IPS-NIHi11 (cell line): ENCODE measurements at places on chromosomes 6 and 20.

DNA sequence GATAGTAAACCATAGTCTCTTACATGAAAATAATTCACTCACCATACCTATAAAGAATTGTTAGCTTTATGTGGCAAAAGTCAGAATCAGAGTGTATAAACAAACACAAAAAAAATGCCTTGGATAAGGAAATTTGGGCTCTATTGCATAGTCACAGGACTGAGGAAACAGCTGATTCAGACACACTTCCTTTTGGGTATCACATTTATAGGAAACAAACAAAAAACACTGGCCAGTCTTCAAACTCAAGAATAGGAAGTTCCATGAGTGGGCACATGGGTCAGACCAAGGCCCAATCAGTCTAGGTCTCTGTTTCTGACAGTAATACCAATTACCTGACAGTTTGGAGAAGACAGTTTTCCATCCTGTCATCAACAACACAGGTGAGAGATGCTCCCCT, 8.0 kb downstream of the SLC18B1 start:
- no peak for DNase-seq

- no peak for DNase-seq
Observed at GRCh38 chr20:35660122-35660937, 4.4 kb downstream of the CPNE1 start.

DNA sequence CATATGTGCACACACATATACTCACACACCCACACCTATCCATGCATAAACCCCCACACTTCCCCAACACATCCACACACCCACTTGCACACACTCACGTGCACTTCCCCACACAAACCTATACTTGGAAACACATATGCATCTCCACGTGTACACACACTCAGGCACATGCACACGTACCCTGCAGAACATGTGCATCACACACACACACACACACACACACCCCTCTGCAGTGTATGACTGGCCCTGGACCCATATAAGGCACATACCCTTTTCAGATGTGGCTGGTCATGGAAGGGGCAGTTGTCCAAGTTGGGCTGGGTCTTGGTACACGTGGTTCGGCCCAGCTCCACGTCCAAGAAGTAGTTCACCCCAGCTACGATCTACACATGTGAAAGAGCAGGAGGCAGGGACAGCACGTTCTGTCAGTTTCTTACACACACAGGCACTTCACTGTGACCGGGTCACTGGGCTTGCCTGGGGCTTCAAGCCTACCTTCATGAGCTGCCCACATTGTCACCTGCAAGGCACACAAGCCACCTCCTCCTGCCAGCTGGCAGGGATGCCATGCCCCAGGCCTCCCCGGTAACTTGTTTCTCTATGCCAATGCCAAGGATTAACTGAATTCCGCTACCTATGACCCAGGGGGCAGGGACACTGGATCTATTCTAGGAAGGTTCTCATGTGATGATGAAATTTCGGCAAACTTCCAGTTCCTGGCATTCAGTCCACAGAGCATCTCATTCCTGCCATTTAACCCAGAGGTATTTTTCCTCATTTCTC, 2.6 kb downstream of the CST3 start:
- DNase-seq = no peak

DNA sequence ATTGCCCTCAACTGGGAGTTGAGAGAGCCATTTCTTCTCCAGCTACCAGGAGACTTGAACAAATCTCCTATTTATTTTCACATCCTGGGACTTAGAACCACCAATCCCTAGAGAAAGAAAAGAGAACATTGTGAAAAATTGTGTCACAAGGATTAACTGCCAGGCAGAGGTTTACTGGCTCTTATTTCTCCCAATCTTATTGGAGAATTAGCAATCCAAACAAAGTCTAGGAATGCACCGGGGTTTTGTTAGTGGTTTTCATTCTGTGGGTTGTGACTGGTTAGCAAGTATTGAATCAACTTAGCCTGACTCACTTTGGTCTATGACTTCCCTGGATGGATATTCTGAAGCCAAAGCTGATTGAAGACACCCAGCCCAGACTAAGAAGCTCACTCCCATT, 21.2 kb upstream of the ENPP5 start:
- DNase-seq = no peak

GRCh38 chr20:15227102-15227501, 889.7 kb upstream of the FLRT3 start:
- no peak for DNase-seq

GRCh38 chr6:105568751-105569150, 165.9 kb upstream of the PREP start:
- no peak for DNase-seq

DNA sequence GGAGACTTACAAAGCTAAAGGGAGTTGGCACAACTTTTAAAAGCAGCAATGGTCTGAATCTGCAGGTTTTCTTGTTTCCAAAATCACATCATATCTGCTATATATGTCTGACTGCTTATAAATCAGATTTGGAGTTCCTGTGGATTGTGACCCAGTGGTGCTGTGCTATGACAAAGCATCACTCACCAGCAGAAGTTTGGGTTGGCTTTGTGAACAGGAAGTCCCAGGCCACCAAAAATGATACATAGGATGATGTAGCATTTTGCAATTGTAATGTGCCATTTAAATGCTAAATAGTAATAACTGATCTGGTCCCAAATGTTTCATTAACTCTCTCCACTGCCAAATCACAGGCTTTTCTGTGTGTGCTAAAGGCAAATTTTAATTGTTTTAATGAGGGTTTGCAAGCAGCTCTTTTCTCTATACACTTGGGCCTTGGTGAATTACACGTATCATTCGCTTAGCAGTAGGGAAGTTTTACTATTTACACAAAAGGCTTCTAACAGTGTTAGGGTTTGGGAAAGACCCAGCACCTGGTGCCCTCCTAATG, 60.8 kb downstream of the SYNDIG1 start:
- no peak for DNase-seq

- no peak for DNase-seq
Observed at GRCh38 chr6:38088010-38088409, 268.5 kb downstream of the ZFAND3 start.
